Amniotic epithelial cell (primary cell): ENCODE measurements at places on chromosomes 16 and 17.

- peak; percentile 95 for DNase-seq
Measured at GRCh38 chr16:65524997-65525396, 403.1 kb upstream of the CDH11 start.

- DNase-seq, result no peak
Measured at GRCh38 chr17:8470447-8471047, 34.9 kb downstream of the NDEL1 start.

DNA sequence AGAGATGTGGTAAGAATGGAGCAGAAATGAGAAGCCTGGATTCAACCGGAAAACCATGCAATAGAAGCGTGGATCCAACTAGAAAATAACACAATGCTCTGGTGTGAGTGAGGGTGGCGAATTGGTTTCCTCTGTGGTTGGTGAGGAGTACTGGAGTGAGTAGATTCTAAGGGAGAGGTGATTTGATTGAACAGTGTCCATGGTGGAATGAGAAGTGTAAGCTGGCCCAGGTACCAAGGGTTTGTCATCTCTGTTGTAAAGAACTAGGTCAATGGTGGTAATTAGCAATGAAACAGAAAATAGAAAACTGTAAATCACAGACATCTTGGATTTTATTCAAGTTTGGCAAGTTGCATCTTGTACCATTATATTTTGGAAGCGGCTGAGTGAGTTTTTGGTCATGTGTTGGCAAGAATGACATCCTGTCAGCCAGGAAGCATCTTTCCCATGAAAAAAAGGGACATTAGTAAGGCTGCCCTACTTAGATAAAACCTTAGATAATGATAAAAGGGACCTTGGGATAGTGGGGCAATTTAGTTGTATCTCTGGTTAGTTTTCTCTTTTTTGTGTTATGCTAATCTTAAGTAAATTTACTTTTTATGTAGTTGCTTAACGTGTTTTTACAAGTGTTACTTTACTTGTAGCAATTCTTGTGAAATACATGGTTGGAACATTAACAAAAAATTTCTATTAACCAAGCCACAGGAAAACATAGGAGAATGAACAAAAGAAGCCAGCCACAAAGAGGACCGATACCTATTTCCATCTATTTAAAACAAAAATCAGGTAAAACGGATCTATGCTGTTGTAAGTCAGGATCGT, 20.9 kb downstream of the HSD17B2 start:
- DNase-seq, result no peak

- DNase-seq, result no peak
Measured at GRCh38 chr16:25256695-25257469, 763 bp downstream of the ZKSCAN2 start.

GRCh38 chr16:53482123-53482522, 20.9 kb downstream of the AKTIP start:
- DNase-seq, result peak; percentile 39

DNA sequence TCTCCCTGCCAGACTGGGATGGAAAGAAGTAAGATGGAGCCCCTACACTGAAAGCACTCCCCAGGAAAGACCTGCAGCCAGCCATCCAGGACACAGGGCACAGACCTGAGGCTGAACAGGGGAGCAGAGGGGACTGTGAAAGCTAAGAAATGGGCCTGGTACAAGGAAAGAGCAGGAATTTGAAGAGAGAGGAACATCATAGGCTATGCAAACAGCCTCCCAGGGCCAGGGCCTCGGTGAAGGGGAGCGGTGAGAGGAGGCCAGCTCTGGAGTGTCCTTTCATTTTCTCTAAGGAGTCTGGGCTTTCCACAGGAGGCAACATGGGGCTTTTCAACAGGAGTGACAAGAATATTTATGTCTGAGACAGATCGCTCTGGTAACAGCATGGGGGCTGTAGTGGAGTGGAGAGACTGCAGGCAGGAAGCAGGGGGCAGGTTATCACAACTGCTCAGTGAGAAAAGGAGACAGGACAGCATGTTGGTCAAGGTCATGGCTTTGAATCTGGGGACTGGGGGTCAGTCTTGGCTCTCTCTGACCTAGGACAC, 50.1 kb downstream of the TOM1L2 start:
- peak; percentile 37 for DNase-seq

- peak; percentile 61 for DNase-seq
Measured at GRCh38 chr16:46627746-46628145, 6.6 kb upstream of the SHCBP1 start.

- peak; percentile 88 for DNase-seq
Measured at GRCh38 chr17:72466199-72466598, 345.4 kb downstream of the SOX9 start.

DNA sequence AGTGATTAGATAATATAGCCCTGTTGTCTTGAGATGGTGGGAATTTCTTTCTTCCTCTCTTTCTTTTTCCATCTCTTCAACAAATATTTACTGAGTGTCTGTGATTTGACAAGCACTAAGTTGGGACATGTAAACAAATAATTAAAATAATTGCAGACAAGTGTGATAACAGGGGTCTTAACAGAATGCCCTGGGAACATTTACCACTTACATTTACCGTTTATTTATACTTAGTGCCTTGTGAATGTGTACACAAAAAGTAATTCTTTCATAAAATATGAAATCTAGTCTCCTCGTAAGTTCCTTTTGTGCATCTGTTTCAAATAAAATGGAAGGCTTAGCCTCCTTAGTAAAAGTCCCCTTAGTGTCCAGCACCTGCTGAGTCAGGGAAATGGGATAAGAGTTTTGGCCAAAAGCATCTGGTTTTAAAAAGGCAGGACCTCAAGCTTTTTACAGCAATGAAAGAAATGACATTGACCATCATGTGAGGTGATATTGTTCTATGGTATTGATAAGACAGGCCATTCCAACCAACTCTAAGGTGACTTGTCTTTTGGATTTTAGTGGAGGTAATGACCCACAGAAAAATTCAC, 188.2 kb downstream of the HS3ST3B1 start:
- no peak for DNase-seq

- no peak for DNase-seq
Measured at GRCh38 chr16:68972013-68972412, 128.7 kb downstream of the TANGO6 start.

GRCh38 chr17:66468241-66469087, 166.1 kb downstream of the PRKCA start:
- DNase-seq, result peak; percentile 72

GRCh38 chr17:82876602-82877379, 37.0 kb upstream of the ZNF750 start:
- peak; percentile 74 for DNase-seq

DNA sequence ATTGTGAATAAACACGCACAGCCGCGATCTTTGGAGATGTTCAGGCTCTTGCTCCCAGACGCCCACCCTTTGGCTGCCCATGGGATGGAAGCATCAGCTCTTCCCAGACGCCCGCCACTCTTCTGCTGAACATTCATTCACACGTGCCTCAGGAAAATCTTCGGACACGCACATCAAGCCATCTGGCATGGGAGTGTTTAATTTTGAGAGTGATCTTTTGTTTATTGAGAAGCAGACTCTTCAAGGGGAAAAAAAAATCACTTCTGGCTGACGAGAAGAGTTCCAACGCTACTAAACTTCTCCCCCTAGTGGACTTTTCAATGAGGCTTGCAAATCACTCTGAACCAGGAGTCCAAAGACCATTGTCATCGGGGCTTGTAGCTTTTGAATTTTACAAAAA, 62.0 kb upstream of the NUDT7 start:
- DNase-seq, result peak; percentile 50

DNA sequence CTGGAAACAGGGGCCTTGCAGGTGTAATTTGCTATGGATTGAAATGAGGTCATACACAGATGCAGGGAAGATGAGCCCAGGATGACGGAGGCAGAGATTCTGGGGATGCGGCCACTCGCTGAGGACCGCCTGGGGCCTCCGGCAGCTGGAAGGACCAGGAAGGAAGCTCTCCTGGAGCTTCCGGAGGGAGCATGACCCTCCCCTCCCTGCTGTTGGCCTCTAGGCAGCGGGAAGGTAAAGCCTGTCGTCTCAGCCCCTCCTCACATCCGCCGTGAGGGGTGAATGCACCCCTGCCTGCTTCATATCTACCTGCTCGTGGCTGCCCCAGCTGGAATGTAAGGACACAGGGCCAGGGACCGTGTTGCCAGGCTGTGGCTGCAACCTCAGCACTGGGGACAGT, 29.1 kb upstream of the ZNF469 start:
- no peak for DNase-seq

GRCh38 chr17:74430706-74431567, 951 bp upstream of the GPRC5C start:
- peak; percentile 88 for DNase-seq

- no peak for DNase-seq
Measured at GRCh38 chr17:72359274-72359673, 238.5 kb downstream of the SOX9 start.

GRCh38 chr17:40027614-40028012, 12.4 kb downstream of the CSF3 start:
- no peak for DNase-seq

DNA sequence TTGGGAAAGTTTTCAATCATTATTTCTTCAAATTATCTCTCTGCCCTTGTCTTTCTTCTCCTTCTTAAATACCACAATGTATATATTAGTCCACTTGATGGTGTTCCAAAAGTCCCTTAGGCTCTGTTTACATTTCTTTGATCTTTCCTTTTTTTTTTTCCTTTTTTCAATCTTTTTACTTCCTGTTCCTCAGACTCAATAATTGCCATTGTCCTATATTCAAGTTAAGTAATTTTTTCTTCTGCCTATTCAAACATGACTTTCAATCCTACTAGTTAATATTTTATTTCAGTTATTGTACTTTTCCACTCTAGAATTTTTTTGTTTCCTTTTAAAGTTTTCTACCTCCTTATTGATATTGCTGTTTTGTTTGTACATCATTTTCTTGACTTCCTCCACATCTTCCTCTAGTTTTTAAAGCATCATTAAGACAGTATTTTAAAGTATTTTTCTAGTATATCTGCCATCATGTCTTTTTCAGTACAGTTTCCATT, 15.8 kb upstream of the UQCRC2 start:
- DNase-seq, result no peak

GRCh38 chr17:64947152-64947551, 27.9 kb upstream of the LRRC37A3 start:
- DNase-seq, result no peak

DNA sequence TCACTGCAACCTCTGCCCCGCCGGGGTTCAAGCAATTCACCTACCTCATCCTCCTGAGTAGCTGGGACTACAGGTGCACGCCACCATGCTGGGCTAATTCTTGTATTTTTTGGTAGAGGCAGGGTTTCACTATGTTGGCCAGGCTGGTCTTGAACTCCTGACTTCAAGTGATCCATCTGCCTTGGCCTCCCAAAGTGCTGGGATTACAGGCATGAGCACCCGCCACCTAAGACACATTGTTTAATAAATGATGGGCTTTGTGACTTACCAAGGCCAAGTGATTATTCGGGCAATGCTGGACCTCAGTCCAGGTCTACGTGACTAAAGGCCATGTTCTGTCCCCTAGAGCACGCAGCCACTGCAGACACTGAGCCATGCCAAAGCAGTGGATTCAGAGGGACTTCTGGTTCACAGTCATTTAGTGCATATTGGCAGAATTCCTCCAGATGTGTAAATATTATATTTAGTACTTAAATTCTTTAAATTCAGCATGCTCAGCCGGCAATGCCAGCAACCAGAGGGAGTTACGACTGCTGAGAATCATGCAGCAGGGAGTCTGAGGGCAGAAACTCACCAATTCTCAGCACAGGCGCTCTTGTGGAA, 4.8 kb upstream of the ERCC4 start:
- DNase-seq, result no peak

DNA sequence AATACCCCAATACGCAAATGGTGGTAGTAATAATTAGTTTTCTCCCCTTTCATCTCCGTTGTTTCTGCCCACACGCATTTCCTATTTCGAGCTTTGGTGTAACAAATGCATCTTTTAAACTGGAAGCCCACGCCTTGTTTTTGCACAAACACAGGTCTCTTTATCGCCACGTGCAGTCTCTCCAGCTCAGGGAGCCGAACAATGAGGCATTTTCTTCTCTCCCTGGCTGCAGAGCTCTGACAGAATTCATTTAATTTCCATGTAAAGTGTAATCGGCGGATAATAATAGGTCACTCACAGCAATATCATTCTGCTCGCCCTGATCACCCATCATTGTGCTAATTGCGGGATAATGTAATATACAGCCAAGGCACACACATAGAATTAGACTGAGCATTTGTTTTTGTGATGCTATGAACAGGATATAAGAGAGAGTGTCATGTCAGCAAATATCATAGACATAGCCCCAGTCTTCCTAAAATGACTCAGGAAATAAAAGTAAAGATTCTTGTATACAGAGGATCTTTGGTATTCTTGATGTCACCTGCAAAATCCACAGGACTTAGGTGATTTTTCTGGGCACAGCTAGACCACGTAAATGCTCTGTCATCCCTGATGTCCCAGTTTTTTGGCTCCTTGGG, 452.6 kb upstream of the CDH11 start:
- DNase-seq, result no peak

DNA sequence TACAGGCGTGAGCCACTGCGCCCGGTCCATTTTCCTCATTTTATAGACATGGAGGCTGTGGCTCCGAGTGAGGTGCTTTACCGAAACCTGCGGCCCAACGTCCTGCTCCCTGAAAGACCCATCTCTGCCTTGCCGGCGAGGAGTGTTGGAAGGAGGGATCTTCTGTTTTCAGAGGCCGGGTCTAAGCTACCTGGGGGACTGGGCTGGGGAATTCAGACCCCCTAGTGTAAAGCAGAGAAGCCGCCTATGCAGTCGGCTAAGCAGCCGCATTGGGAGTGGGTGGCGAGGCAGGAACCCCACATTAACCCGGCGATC, 16.3 kb downstream of the MEOX1 start:
- no peak for DNase-seq

DNA sequence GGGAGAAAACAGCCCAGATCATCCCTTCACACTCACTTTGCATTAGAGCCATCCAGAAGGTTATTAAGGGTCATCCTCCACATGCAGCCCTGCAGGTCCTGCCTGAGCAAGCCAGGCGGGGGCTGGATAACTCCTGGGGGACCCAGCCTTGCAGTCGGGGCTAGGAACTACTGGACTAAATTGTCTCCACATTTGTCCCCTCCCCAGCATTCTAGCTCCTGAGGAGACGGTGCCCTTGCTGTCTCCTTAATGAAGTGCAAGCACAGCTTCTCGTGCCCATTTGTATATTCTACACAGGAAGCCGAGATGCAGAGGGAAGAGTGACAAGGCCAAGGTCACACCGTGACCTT, 185.2 kb downstream of the C16orf95 start:
- no peak for DNase-seq

- peak; percentile 11 for DNase-seq
Measured at GRCh38 chr17:43880420-43880991, 26.8 kb downstream of the MPP2 start.

GRCh38 chr17:59619035-59619297, 729 bp upstream of the CLTC start:
- DNase-seq, result no peak

GRCh38 chr17:29045734-29046472, 3.0 kb downstream of the PIPOX start:
- peak; percentile 42 for DNase-seq
